ENCODE measurements at places on chromosomes 5 and 9.

GRCh38 chr5:33231214-33231710 is 209.5 kb upstream of the TARS1 start:
- DNase-seq = no peak

GRCh38 chr5:171226864-171227263 is 82.2 kb upstream of the TLX3 start:
- no peak for DNase-seq

DNA sequence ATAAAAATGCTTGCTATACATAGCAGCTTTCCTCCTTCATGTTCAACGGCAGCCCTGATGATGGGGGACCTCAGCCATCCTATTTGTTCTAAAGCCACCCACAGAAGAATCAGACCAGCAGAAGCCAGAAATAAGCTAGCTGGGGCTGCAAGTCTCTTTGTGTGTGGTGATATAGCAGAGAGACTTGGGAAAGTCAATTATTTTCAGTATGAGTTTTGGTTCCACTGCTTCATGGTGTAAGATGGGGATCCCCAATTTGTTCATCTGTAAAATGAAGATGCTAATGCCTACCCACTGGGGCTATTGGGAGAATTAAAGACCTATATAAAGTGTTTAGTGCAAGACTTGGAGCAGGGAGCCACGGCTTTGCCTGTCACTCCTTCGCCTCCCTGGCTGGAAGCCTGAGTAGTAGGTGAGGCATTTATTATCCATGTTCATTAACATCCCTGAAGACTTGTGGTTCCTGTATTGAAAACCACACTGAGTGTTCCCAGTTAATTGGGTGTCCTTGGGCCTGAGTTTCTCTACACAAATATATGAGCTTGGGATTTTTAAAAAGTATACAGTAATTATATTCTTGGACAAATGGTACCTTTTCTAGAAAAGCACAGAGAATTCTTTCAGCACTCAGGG is 210.1 kb upstream of the SLC24A2 start:
- DNase-seq = no peak

DNA sequence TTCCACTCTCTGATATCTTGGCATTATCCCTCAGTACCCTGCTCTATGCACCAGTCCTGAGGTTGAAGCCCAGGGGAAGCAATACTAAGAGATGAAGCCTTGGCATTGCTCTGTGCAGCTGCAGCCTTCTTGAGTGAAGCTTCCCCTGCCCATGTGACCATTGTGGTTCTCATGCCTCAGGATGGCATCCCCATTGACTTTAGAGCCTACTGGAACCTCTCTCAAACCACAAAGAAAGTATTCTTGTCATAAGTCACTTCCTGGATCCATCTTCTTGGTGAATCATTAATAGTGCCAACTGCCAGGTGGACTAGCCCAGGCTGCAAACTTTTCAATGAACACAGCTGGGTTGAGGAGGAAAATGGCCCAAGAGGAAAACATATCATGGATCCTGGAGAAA is 283.9 kb upstream of the RFX3 start:
- DNase-seq = no peak

DNA sequence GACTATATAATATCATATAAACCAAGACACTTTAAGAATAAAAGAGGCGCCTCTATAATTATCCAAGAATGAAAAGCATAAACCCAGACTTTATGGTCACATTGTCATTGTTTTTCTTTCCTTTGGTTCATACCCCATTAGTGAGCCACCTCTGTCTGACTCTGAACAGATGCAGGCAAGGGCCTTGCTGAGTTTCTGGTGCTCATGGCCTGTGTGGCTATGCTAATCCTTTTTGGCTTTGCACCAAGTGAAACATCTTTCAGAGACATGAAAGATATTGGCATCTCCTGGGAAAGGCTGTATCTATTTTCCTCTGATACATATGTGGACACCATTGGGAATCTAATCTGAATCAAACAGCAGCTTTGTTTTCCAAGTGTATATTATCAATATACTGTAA is 222.5 kb downstream of the CHSY3 start:
- no peak for DNase-seq

DNA sequence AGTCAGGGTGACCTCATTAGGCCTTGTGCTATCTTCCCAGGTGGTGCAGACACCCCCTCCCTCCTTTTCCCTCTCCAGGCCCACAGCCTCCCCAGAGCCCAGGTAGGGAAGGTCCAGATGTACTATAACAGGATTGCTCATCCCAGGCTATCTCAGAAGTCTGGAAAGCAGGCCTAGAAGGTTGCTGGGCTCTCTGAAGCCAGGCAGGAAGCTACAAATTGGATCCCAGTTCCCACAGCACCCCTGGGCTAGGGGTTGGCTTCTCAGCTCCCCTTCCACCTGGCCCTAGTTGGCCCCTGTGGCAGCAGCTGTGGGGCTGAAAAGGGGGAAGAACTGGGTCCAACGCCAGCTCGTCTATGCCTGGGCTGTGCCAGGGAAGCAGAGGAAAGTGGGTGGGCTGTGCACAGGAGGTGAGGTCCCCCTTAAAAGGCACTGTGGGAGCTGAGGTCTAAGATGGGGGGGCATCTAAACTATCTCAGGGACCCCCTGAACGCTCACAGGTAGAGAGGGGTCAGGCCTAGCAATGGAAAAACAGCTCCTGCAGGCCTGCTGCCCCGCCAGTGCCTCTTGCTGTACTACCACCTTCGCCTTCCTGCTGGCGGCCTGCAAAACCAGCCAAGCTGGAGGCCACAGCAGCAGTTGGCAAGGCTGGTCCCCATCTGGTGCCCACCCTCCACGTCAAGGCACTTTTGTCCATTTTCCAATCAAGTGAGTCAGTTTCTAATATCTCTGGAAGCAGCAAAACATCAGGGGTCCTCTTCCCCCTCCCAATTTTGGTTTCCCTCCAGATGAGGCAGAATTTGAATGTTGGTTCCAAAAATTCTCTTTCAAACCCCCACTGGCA is 13.3 kb upstream of the PSMD5 start:
- DNase-seq = no peak

DNA sequence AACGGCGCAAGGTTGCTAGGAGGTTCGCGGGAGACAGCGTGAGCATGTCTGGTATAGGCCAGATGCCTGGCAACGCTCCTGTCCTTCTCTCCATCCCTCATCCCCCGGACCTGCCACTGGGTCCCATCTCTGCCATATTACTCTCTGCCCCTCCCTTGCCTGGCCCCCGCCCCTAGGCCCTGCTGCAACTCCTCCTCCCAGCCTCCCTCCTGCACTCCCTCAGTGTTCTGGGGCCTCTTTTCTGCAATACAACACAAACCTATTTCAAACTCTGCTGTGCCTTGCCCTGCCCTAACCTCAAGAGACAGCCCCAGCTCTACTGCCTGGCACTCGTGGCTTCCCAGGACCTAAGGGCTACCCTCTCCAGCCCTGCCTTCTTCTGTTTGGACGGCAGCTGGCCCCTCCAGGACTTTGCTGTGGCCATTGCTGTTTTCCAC is 8.9 kb upstream of the DBN1 start:
- no peak for DNase-seq

DNA sequence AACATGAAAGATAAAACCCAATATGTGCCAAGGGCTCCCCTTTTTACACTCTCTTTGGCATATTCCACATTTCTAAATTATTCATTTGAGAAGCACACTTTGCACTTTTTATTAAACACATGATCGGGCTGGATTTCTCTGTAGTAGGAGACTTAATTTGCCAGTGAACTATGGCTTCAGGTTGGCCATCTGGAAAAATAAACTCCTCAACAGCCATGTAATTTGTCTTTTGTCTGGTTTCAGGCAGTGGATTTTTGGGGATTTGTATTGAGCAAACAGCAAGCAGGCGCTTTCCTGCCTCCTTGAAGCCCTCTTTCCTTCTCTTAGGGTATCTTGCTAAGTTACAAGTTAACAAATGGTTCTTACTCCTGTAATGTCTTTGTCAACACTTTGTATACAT is 73.0 kb upstream of the DMRTA1 start:
- DNase-seq = no peak

- no peak for DNase-seq
Measured at GRCh38 chr5:2031581-2031980, 148.9 kb upstream of the IRX4 start.

GRCh38 chr9:29968831-29969230 is 2395.6 kb upstream of the C9orf72 start:
- no peak for DNase-seq

- no peak for DNase-seq
Measured at GRCh38 chr5:101843055-101843454, 453.0 kb downstream of the SLCO4C1 start.

DNA sequence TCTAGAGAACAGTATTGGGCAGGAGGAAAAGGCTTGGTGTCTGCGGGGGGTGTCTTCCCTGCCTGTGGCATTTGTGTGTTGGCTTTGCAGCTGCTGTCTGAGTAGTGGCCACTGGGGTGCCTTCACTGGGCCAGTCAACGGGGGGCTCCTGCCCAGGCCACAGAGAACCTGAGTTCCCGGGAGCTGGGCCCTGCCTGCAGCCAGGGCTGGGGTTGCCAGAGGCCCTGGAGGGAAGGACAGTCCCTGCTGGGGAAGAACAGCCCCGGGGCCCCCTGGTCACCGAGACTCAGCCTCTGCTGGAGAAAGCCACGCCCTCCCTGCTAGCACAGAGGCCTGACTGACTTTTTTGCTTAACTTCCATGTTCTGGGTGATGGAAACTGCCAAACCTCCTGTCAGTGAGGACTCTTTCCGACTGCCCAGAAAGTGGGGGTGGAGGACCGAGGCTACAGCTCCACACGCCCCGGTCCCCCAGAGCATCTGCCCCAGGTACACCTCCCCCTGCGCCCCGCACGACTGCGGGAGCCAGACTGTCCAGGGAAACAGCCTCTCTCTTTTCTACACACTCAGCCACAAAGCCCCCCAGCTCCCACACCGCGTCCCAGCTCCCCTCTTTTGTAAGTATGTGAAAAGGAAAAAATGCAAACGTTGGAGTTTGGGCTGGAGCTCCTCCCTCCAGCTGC is 133.4 kb downstream of the DAB2IP start:
- no peak for DNase-seq

GRCh38 chr5:149221326-149221725 is 50.3 kb upstream of the AFAP1L1 start:
- DNase-seq = no peak

GRCh38 chr9:129336601-129337331 is 158.7 kb upstream of the IER5L start:
- no peak for DNase-seq

- DNase-seq = no peak
Measured at GRCh38 chr5:178527458-178528307, 62.5 kb downstream of the COL23A1 start.

DNA sequence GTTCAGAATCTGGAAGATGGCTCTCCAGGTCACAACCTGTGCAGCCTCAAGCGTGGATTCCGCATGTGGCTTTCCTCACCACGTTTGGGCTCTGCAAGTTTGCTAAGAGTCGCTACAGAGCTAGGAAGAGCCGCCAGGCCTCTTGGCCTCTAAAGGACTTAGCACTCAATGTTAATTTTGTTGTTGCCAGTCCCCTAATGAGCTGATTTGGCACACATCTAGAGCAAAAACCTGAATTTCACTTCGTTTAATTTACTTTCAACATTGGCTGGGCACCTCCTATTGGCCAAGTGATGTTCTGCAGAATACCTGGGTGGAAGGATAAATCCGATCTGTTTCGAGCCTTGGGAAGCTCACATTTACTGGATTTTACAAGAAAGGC is 65.8 kb upstream of the UNC5A start:
- no peak for DNase-seq

DNA sequence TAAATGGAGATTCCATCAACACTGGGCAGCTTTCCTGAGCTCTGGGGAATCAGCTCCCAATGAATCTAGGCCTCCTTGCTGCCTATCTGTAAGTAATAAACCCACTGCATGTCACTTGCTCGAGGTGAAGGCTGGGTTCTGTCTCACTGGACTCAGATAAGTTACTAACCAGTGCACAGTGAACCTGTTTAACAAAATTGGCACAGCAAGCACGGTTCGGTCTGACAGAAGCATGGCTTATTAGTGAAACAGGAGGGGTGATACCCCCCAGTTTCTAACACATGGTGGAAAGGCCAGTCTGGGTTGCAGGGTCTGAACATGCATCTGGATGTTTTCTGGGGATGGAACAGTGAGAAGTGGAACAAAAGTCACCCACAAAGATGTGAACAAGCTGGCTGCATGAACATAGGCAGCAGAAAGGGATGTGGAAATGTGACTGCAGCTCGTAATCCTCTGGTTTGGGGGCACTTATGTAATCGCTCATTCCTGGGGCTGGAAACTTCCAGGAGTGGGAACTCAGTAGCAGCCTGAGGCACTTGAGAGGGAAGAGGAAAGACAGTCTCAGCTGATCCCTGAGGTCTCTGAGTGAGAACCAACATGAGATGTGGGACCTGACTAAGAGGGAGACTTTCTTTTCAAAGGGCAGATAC is 37.7 kb downstream of the UGT3A2 start:
- DNase-seq = no peak

- DNase-seq = no peak
Measured at GRCh38 chr5:132770476-132771159, 6.4 kb downstream of the SEPTIN8 start.

- DNase-seq = no peak
Measured at GRCh38 chr5:68954618-68954910, 139.2 kb upstream of the SLC30A5 start.

DNA sequence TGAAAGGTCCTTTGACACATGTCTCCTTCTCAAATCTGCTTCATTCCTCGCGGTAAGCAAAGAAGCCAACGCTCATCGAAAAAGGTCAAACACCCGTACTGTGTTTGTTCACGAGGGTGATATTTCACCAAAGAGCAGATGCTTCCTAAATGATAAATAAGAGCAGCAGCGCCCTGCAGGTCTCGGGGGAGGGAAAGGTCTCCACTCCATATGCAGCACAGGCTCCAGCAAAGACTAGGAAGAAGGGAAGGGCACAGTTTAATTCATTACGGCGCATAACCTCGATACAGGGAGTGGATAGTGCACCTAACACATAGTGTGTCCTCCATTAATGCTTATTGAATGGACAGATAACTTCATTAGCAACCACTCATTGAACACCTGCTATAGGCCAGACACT is 593.3 kb downstream of the CDK5RAP2 start:
- no peak for DNase-seq

DNA sequence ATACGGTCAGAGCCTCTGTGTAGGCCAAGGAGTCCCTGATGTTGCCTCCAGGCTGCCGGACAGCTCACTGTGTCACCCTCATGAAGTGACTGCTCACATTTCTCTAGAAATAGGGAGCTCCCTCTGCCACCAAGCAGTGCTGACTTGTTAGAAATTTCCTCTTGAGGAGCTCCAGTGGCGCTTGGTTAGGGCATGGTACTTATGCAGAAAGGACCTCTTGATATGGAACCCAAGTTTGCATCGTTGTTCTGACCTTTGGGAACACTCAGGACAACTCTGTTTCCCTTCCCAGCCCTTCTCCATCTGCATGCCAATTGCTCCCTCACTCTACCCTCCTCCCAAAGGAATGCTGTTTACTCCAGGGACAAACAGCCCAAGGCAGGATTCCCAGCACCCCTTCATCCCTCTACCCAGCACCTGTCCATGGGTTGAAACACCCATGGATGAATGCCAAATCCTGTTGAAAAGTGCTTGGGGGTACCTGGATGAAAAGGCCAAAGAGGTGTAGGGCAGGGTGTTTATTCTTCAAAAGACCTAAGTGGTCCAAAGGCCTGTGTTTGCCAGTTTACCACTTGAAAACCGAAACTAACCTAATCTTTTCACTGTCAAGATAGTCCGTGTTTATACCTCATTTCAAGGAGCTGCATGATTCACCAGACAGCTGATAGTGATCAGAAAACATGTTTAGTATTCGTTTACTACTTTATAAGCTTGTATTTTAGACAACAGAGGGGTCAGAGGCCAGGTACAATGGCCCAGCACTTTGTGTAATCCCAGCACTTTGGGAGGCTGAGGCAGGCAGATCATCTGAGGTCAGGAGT is 51.1 kb downstream of the KLF4 start:
- DNase-seq = no peak

GRCh38 chr5:80093796-80094195 is 58.6 kb downstream of the THBS4 start:
- no peak for DNase-seq

GRCh38 chr9:122309861-122310260 is 45.2 kb downstream of the MRRF start:
- no peak for DNase-seq
